Prostate gland (tissue), 2 donors: ENCODE measurements at places on chromosomes 2 and 18. TPM values are rescaled to one million over a fixed set of nuclear protein-coding genes. Genes with fewer than 3 reads are reported as not detected.

- DNase-seq, result no peak
These were observed 444.9 kb downstream of the TMX3 start for GRCh38 chr18:68270017-68270416.

DNA sequence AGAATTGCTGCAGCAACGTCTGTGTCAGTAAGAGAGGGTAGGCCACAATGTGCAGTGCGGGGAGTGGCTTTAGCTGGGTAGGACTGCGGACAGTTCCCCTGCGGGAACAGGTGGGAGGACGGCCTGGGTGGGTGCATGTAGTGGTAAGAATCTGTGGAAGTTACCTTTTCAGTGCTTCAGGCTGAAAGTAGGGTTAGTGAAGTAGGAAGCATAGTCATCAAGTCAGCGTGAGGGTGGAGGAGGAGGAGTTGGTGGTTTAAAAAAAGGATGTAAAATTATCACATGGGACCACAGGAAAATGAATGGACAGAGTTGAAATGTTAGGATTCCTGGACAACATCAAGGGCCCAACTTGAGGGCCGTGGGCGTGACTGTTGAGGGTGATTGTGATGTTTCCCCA is 13.2 kb downstream of the CEP192 start:
- no peak for DNase-seq

DNA sequence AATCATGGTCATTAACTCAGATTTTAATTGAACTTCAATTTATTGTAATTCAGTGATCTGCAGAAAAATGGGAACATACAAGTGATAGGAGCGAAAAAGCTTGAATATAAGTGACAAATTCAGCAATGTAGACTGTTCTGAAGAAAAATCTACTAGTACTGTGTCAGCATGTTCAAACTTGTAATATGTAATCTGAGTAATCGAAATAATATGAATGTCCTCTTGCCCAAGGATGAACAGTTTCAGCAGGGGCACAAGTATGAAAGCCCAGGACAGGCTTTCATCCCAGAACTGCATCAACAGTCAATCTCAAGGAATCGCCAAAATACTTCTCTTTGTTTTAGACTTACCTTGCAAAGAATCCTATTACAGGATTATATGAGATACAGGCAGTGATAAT is 1110.5 kb downstream of the LRP1B start:
- no peak for DNase-seq

- no peak for DNase-seq
These were observed 193.7 kb upstream of the ID2 start for GRCh38 chr2:8488001-8488738.

DNA sequence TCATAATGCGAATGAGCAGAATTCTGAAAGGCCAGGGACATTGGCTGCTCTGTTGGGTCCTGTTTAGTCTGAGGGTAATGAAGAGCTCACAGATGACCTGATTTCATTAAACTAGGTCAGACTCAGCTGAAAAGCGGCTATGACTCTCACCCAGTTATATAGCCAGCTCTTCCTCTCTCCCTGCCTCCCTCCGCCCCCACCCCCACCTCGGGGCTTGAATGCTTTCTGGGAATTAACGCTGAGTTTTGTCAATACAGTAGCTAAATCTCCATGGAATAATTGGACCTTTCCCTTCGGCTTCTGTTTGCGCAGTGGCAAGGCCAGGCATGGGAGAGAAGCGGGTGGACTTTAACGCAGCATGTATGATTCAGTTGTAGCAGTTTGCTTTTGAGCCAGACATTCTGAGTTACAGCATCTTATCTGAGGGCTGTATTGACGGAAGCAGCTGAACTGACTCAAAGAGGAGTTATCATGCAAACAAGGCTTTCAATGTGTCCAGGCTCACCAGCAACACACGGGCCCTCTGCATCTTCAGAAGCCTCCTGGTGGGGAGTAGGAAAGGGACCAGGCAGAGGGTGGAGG is 110.6 kb downstream of the MYCN start:
- DNase-seq, result no peak

GRCh38 chr2:201622306-201622970 is 20.9 kb downstream of the TMEM237 start:
- no peak for DNase-seq

DNA sequence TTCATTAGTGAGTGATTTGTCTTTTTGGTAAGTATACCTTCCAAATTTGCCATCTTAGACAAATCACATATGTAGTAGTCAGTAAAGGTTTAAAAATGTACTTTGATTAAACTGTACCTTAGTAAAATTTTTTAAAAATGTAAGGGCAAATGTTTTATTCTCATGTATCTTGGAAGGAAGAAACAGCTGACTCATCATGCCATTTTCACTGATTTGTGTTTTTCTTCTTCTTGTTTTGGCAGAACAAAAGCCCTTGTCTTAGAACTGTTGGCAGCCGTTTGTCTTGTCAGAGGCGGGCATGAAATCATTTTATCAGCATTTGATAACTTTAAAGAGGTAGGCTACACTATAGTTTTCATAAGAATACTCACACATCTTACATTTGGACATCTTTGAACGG is 136.5 kb downstream of the PRPF40A start:
- no peak for DNase-seq

DNA sequence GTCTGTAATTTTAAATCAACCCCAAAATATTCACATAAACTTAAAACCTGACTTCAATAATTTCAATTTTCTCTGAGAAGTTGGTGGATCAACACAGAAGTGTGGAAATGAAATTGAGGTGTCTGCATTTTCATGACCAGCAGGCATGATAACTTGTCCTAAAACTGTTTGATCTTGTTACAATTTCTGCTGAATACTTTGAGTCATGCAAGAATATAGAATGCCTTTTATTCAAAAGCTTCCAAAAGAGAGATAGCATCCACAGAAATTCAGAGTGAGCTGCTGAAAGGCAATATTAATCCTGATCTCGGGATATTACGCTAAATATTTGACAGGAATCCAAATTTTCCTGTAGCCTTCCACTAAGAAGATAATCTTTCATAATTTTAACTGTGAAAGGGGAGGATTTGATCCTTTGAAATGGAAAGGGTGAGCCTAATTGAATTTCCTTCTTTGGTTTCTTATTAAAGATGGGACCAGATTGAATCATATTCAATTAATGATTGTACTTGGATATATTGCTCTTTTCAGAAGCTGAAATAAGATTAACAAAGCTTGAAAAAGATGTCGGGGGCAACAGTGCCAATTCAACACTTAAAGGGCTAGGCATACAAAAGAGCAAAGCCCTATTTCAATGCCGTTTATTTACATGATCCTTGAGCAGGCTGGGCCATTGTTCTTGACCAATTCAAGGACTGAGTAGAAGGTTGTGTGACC is 129.3 kb downstream of the NCKAP5 start:
- DNase-seq, result no peak

Gene SPP2
- not detected for total RNA-seq

Gene CD8B2
- 0.55 TPM for total RNA-seq

Gene PROKR1
- total RNA-seq, result not detected

Gene MC5R
- not detected for total RNA-seq

Gene RAB27B
- total RNA-seq, result 10.7 TPM

Gene STPG4
- total RNA-seq, result 1.4 TPM

Gene TRIM54
- total RNA-seq, result 17.9 TPM

Gene CHN1
- 20.1 TPM for total RNA-seq

Gene TRPM8
- 71.1 TPM for total RNA-seq
